Glutamatergic neuron (in vitro differentiated cells): ENCODE measurements at places on chromosomes 16 and 17. TPM values are rescaled to one million over a fixed set of nuclear protein-coding genes. Genes with fewer than 3 reads are reported as not detected.

WSB1 gene
- 633 TPM for total RNA-seq

GDE1 gene
- 32.9 TPM for total RNA-seq

ENGASE gene
- 51.5 TPM for total RNA-seq

- no peak for DNase-seq
Measured at GRCh38 chr17:27299384-27300049, 5.6 kb downstream of the WSB1 start.

DNA sequence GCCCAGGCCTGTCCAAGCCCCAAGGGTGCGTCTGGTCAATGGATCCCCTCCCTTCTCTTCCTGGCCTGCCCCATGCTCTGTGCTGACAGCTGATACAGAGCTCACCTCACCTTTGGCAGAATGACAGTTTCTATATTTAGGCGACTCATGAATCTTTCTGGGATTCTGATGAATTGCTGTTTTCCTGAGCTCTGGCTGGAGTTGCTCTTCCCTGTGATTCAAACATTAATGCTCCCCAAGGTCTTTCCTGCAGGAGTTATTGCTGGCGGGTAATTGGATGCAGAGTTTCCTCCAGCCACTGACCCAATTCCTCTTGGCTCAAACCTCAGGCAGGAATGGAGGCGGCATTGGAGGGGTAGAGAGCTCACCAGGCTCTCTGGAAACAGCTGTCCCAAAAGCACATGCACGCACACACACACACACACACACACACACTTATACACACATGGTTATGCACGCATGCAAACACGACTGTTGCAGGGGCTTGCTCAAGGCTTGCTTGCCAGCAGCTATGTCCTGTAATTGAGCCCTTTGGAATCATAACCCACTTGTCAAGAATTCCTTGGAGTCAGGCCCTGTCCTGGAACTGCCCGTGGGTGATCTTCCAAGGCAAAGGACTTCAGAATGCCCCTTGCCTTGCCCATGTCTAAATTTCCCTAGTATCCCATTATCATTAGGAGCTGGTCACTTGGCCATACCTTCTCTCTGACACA, 128.8 kb downstream of the ASIC2 start:
- DNase-seq: no peak

DNA sequence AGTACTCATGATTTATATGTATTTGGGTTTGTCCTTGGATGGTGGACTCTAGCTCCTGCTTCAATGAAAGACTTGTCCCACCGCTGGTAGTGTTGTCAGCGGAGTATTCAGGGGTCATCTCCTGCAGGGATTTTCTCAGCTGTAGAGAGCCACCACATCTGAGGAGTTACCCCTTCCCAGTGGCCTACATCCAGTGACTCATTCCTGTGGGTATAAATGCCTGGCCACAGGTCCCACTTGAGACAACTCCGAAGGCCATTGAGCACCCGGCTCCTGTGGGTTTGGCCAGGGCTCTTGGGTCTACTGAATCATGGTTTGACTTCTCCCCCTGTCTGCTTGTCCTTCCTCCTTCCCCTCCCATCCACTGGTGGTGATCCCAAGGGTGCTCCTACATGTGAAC, 34.6 kb upstream of the WSB1 start:
- DNase-seq: no peak

DNA sequence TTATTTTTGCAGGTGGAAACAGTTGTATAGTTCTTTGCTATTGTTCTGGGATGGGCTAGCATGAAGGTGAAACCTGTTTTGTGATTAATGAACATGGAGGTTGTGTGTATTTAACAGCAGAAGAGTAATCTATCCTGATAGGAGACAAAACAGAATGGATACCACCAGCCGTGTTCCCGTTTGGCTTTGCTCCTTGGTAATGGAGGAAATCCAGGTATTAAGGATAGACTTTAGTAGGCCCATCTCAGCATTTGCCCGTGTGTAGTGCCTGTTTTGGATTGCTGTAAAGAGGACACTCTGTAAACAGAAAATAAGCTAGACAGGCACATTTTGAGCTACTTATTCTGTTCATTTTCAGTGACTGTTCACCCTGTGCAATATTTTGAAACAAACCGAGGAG, 215.1 kb downstream of the RBFOX1 start:
- DNase-seq: no peak

DNA sequence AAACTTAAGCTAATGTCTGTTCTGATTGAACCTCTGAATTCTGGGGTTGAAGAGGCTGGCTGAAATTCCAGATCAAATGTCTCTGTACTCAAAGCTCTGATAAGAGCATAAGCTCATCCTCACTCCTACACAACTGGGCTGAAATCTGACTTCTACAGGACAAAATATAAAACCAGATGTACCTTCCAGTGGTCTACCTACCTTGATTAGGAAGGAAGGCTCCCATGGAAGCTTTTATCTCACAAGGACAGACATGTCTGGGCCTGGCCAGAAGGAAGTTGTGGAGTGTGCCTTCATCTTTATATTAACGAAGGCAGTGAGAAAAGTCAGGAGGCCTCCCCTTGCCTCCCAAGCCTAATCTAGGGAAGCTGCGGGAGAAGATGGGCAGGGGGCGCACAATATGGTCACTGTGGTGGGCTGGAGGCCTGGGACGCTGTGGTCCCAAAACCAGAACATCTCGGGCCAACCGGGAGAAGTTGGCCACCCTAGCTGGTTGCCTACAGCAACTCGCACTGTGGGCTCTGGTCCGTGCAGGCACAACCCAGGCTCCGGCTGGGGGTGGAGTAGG, 55.6 kb upstream of the LRRC37A3 start:
- DNase-seq: no peak
